Stimulated activated CD4-positive, alpha-beta T cell treated with anti-CD3 and anti-CD28 coated beads, Interleukin-15, amount 100 ng/mL, for 48 hours (primary cell): ENCODE measurements at places on chromosomes 11 and 22.

- no peak for DNase-seq
These were observed 183.9 kb upstream of the NCAM1 start for GRCh38 chr11:112777283-112777751.

GRCh38 chr11:79116600-79116999 is 324.2 kb downstream of the TENM4 start:
- DNase-seq: no peak

GRCh38 chr22:50261615-50262459 is at the start of gene MAPK12:
TSS of gene MAPK12 (minus strand) at chr22:50261683. CDS start at chr22:50261509, 174 bp downstream.
- no peak for DNase-seq

DNA sequence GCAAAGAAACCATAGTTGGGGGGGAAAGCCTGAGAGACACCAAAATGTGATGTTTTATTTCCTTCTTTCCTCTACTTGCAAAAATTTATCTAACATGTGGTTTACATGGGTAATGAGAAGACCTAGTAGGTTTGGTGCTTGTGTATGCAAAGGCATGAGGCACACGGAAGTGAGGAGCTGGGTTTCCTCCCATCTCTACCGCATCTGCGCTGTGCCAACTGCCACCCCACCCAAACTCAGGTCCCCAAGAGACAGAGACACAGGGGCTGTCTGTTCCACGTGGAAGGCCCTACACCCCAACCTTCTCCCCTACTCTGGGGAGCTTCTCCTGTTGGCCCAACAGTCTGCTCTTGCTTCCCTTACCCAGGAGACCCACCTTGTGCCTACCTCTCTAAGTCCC is 4.8 kb downstream of the RTL6 start:
- no peak for DNase-seq

GRCh38 chr11:12053606-12054361 is 45.4 kb upstream of the DKK3 start:
- DNase-seq: no peak

DNA sequence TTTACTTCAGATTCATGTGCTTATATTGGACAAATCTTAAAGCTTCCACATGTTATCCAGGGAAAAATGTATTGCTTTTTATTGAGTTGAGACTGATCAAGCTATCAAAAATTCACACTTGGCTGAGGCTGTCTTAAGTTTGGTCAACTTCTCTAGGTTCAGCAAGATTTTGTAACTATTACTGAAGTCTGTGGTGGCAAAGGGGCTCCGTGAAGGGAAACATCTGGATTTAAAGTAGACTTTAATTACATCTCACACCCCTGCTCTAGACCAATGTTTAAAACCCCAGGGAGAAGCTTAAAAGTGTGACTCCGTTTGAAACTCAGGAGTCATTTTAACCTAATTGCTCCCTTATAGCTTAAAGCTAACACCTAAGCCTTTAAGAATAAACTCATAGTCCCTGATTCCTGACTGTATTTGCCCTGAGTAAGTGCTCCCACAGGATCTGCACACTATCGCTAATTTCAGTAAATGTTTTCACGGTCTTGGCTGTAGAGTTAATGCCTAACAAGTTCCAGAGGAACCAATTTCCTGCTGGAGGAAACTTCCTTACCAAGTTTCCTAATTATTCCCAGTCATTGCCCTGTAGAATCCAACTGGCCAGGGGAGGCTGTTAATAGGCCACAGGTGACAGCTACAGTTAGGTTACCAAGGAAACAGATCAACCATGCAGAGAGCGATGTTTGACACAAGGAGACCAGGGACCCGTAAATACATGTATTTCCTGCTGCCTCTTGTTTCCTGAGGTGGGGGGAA is 40.5 kb downstream of the OR10A6 start:
- DNase-seq: no peak

GRCh38 chr11:115886422-115886733 is 382.2 kb upstream of the CADM1 start:
- no peak for DNase-seq

DNA sequence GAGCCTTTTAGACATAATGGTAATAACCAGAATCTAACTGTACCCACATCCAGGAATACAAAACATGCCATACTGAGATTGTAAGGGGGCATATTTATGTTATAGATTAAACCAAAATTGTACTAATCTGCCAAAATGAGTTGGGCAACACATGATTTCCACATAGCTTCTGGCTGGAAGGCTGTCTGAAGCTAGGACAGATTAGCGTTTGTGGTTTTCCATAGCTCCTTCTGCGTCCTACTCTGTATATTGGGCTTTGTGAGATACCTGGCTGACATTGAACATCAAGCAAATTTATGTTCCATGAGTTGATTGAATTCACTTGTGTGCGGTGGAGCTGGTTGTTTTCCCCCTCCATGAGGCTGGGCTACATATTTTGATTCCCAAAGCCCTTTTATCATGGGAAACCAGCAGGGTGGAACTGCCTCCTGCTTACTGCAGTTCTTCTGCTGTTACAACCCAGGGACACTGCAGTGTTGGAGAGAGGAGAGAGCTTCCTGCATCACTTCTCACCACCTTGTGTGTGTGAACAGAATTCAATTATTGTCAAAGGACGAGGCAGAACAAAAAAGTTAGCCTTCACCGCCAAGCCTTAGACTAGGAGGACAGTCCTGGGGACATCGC is 114.9 kb downstream of the C11orf91 start:
- no peak for DNase-seq

DNA sequence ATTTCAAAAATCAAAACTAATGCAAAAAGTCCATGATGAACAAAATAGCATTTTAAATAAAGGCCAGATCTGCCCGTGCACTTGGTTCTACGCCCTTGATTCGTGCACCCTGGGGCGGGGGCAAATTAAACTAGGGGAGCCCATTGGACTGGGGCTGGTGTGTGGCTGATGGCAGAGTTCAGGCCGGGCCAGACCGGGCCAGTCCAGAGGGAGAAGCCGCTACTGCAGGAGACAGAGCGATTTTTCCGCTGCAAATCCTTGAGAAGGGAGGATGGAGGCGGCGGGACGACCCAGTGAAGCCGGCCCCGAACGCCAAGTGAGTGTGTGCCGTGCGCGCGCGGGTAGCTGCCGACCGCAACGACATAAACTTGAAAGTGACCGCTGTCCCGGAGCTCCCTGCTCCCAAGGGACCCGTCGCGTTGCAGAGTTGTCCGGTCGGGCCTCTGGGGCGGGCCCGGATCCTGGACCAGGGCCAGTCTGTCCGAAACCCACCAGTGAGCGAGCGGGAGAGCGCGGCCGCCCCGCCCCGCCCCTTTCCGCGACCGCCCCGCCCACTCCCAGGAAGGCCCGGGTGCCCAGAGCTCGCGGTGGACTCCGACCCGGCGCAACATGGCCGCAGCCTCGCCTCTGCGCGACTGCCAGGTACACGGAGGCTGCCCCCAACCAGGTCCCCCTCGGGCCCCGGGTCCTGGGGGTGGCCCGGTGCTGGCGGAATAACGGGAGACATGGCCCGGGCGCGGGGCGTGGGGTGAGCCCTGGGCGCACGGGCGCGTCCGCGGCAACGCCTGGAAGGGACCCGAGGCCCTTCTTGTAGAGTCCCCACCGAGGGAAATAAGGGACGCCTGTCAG is at the start of gene TTC38:
Gene TTC38, plus strand, starts transcription at position 578 of the 849 bp plus-strand sequence. Its CDS starts 32 bp downstream, at position 610.
- DNase-seq: no peak

DNA sequence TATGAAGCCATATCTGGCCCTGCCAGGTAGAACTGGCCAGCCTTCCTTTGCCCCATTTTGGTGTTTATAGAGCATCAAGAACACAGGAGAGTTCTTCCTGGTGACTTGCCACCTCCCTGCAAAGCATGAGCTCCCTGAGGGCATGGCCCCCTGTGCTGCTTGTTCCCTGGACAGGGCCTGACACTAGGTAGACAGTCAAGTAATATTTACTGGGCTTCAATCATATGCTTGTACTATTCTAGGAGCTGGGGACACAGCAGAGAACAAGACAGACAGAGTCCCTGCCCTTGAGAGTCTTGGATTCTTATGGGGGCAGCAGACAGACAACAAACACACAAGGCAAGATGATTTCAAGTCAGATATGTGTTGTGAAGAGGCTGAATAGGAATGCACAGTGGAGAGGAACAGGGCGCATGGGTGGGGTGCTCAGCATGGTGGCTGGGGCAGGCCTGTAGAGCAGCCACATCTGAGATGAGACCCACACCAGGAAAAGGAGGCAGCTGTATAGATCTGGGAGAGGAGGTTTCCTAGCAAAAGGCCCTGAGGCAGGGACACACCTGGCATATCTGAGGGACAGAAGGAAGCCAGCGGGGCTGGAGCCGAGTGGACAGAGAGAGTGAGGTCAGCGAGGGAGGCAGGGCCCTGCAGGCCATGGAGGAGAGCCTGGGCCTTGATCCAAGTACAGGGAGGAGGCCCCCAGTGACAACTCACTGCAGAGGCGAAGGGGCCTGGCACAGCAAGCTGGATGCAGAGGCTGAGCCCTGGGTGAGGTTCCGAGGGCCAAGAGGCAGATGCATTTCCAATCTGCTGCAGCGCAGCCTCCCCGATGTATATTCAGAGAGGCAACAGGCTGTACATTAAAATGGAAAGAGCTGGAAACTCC is 10.2 kb upstream of the CBX6 start:
- DNase-seq: no peak

- DNase-seq: no peak
These were observed 114.1 kb downstream of the LARGE1 start for GRCh38 chr22:33806191-33806590.

- DNase-seq: no peak
These were observed 1.4 kb upstream of the VPREB1 start for GRCh38 chr22:22243033-22243680.

DNA sequence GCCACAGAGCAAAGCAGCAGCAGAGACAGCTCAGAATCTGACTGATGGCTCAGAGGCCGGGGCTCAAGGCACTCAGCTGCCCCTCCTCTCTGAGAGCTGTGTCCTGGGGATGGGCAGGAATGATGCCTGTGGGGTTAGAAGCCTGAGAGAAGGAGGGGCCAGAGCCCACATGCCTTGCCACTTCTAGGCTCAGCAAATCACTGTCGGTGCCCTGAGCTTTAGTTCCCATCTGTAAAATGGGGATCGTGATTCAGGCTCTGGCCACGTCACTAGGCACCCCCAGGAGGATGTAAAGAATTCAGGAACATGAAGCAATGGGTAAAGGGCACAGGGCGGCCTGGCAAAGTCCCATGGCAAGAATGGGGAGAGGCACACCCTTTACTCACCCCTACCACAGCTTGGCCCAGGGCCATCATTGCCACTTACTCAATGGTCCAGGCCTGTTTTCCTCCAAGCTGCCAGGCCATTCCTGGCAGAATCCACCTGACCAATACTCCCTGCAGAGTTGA is 3.4 kb upstream of the CDC42EP2 start:
- no peak for DNase-seq

- DNase-seq: no peak
These were observed 34.2 kb upstream of the PRAME start for GRCh38 chr22:22593250-22593649.

DNA sequence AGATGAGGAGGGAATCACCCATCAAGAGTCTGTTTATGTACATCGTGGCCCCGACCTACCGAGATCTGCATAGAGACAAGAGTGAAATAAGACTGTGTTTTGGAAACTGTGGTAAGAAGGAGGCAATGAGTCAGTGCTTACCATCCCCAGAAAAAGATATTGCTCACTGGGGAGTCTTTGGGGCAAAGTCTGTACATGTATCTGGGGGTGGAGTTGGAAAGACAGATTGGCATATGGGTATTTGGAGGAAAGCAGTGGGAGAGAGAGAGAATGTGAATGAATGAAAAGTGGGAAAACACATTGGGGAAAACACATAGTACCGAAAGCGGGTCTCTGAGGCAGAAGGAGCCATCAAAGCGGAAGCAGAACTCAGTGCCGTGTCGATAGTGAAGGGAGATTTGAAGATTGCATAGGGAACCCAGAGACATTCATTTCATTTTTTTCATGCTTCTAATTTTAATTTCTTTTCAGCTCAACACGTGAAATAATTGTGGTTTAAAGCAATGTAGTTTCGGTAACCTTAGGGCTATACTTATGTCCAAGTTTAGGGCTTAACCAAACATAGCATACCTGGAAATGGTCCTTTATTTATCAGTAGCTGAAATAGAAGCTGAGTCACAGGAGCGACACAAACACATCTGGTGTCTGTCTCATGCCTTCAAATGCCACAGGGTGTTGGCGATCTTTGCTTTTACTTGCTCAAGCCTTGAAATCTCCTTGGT is 98.6 kb upstream of the CD44 start:
- peak; percentile 51 for DNase-seq
